LHCN-M2 (cell line): ENCODE measurements at places on chromosomes 6 and 20.

DNA sequence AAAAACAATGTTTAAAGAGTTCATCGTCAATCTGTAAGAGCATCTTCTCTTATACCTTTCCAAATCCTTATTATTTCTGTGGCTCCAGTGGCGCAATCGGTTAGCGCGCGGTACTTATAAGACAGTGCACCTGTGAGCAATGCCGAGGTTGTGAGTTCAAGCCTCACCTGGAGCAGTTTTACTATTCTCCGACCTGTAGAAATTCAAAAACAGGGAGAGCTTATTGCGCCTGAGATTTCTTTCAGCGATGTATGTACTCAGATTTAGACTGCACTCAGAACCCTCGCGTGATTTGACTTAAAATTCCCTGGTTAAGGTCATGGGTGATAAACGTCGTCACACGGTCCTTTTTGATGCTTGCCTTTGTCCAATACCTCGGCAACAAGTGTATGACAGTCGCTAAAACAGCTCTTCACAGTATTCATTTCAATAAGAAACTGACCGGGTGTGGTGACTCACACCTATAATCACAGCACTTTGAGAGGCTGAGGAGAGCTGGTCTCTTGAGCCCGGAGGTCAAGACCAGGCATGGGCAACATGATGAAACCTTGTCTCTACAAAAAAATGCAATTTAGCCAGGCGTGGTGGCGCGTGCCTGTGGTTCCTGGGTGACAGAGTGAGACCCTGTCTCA, 11.9 kb downstream of the GPX5 start:
- DNase-seq, result no peak

GRCh38 chr6:117985916-117986315, 78.9 kb downstream of the SLC35F1 start:
- DNase-seq, result no peak

DNA sequence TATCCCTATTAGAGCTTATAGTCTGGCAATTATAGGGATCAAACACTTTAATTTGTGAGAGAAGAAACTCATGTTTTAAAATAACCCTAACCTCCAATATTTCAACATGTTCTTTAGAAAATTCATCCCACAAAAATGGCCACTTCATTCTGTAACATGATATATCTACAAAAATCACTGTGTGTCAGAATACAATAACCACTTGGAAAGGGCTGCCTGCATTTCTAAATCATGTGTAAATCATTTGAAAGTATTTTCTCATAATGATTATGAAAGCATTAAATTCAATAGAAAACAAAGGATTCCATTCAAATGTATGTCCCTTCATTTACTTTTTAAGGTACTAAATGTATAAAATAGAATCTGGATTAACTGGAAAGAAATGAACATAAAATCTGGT, 101.4 kb upstream of the NHSL1 start:
- peak; percentile 81 for DNase-seq

DNA sequence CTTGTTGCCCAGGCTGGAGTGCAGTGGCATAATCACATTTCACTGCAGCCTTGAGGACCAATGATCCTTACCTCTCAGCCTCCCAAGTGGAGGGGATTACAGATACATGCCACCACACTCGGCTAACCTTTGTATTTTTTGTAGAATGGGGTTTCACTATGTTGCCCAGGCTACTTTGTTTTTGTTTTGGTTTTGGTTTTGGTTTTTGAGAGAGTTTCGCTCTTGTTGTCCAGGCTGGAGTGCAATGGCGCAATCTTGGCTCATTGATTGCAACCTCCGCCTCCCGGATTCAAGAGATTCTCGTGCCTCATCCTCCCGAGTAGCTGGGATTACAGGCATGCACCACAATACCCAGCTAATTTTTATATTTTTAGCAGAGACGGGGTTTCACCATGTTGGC, 105.5 kb downstream of the BMP7 start:
- DNase-seq, result no peak

DNA sequence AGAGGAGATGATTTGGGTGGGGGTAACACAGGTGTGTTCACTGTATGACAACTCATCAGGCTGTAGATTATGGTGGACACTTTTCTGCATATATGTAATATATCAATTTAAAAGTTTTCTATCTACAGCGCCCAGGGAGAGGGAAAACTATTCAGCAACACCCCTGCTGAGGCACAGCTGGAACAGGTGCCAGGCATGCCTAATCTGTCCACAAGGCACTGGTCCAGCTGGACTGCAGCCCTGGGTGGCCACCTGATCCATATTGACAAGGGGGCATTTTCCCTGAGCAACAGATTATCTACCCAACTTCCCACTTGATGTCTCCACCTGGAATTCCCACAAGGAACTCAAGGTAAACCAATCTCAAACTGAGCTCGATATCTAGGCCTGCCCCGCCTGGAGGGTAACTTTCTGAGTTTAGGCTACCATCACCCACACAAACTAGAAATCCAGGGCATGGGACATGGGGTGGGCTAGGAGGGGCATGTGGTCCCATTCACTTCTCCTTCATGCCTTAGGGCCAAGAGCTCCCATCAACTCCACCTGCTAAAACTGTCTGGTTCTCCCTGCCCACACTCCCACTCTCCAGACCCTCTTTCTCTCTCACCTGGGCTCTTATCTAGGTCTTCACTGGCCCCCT, 4.6 kb downstream of the SLC22A16 start:
- DNase-seq, result no peak

- DNase-seq, result no peak
Measured at GRCh38 chr6:13428583-13429405, 58.6 kb downstream of the GFOD1 start.

GRCh38 chr6:109202409-109203264, 107.3 kb downstream of the CEP57L1 start:
- no peak for DNase-seq

- DNase-seq, result peak; percentile 56
Measured at GRCh38 chr6:107237992-107238660, 122.8 kb upstream of the BEND3 start.

GRCh38 chr20:38975539-38976120, 13.5 kb downstream of the DHX35 start:
- no peak for DNase-seq

DNA sequence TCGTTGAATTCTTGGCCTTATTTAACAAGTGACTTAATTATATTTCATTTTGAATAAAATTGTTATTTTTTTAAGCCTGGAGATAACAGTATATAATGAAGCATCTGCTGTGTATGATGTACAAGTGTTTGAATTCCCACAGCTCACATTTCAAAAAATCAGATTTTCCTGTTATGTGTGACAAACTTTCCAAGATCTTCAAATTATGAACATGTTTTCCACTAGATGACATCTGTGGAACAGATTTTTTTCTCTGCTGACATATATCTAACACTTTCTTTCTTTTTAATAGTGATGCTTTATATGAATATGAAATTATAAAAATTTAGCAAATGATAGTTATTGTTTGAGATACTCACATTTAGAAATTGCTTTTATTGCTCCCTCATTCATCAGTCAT, 482.8 kb downstream of the LMBRD1 start:
- DNase-seq, result no peak

DNA sequence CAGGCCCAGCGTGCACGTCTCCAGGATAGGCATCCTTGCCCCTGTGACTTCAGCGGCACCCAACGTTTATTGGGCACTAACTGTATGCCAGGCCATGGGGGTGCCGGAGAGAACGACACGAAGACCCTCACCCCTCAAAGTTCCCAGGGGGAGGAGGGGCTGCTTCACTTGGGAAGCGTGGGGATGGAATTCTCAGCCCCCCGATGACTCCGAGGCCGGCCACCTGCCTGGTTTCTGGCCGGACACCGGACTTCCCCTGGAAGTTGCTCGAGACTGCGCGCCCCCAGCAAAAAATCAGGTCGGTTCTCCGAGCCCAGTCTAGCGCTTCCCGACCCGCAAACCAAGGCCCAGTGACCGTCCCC, 275 bp upstream of the MAVS start:
- DNase-seq, result no peak

GRCh38 chr6:83985308-83985713, 48.3 kb upstream of the MRAP2 start:
- DNase-seq, result no peak

- no peak for DNase-seq
Measured at GRCh38 chr20:58472273-58473018, 42.8 kb downstream of the APCDD1L start.

- no peak for DNase-seq
Measured at GRCh38 chr6:157228426-157229131, 94.7 kb downstream of the TMEM242 start.

DNA sequence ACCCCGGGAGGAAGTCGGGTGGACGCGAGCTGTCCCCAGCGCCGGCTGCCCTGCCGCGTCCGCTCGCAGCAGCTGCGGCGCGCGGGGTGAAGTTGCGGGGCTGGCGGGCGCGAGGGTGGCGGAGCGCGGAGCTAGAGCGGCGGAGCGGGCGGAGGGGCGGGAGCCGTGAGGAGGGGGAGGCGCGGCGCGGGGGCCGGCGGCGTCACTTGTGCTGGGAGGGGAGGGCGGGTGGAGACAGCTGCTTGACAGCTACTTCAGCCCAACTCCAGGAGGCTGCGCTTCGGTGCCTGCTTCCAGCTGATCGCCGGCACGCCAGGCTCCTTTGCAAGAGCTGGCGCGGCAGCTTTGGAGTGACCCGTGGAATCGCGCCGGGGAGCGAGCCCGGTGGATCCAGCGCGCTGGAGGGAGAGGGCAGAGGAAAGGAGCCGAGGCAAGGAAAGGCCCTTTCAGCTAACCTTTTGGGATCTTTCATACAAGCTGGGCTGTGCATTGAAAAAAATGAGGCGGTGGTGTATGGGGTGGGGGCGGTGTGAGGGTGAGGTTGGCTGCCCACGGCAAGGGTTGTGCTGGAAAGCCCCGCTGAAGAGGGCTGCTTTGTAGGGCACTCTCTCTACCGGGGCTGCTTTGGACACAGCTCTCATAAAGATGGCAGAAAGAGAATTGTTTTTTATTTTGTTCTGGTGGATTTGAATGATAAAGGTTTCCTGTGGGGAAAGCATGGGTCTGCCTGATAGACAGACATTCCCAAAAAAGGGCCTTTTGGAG, 24.6 kb downstream of the RIPOR2 start:
- DNase-seq, result peak; percentile 55

GRCh38 chr6:107056796-107057195, 28.8 kb downstream of the MTRES1 start:
- no peak for DNase-seq
